ENCODE measurements at places on chromosomes 1 and 21. TPM values are rescaled to one million over a fixed set of nuclear protein-coding genes. Genes with fewer than 3 reads are reported as not detected.
A peak's percentile ranks its signal among the peaks of the same experiment; 100 is the strongest.

TNNT2 gene
- 1.8 TPM for total RNA-seq

GBP4 gene
- total RNA-seq, result 5.1 TPM

DNA sequence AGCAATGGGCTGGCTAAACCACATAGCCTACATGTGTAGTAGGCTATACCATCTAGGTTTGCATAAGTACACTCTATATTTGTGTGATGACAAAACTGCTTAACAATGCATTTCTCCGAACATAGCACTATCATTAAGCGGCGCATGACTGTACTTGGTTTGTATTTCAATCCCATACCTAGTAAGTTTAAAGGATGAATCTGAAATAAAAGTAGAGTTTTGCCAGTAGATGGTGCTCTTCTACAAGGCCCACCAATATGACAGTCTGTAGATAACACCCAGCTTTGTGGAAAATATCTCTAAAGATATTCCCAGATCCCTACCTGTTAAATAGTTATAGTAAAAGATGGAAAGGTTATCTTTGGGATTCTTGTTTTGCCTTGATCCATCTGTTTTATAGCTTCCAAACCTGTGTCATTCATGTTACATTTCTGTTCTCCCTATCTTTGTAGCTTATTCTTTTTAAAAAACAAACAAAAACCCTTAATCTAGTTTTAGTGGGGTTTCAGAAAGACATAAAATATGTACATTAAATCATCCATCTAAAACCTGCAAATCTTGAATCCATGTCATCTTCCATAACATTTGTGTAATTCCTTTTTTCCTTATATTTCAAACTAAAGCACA, 33.9 kb upstream of the ASPM start:
- no peak for DNase-seq
- H3K4me1 ChIP-seq, result no peaks in the 10 kb centered on the region

DNA sequence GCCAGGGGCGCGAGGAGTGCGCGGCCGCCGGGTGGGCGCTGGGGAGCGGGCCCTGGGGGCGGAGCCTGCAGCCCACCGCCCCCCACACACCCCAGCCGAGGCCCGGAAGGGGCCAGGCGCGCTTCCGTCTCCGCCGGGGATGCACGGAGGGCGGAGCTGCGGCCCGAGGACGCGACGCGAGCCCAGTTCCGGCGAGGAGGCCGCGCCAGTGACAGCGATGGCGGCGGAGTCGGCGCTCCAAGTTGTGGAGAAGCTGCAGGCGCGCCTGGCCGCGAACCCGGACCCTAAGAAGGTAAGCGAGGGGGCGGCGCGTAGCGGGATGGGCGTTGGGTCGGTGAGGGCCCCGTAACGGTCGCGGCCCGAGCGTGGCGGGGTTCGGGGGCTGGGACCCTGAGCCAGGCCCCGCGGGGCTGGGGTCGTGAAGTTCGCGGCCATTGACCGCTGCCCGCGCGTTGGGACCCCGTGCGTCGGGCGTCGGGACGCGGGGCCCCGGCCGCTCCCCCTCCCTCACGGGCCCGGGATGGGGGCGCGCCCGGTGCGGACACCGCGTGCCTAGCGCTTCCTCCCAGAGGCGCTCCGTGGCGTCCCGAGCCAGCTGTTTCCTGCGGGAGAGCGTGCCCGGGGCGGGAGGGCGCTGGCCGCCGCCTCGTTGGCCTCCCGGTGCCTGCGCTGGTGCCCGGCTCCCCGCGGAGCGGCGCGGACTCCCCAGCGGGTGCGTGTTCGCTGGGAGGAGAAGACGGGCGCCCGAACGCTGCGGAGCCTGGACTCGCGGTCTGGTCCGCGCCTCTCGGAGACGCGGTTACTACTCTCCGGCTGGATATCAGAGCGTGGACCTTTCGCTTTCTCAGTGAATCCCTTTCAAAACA, at the start of gene ELOA:
TSS of gene ELOA (plus strand) at position 185 of the 866 bp plus-strand sequence. CDS start at position 218, 33 bp downstream.
- DNase-seq, result no peak
- no peaks in the 10 kb centered on the region for H3K27me3 ChIP-seq
- H3K4me1 ChIP-seq, result peaks cover 29% of the 10 kb centered on the region
- peak within 1 kb of the TSS; percentile 100 for H3K4me3 ChIP-seq
- H3K36me3 ChIP-seq, result peaks cover 10% of the 10 kb centered on the region
- peak within 1 kb of the TSS; percentile 95 for H3K27ac ChIP-seq

GRCh38 chr1:18939398-18940302, 16.8 kb downstream of the IFFO2 start:
- H3K36me3 ChIP-seq, result no peaks in the 10 kb centered on the region
- H3K27ac ChIP-seq, result peak overlapping the region; percentile 13
- H3K4me1 ChIP-seq, result peaks cover 57% of the 10 kb centered on the region
- no peaks in the 10 kb centered on the region for H3K27me3 ChIP-seq

- no peaks in the 10 kb centered on the region for H3K36me3 ChIP-seq
- H3K27me3 ChIP-seq, result no peaks in the 10 kb centered on the region
- DNase-seq, result no peak
- no peak overlapping the region for H3K4me3 ChIP-seq
- H3K27ac ChIP-seq, result no peak overlapping the region
Observed at GRCh38 chr1:225343618-225344017, 84.2 kb downstream of the LBR start.

DNA sequence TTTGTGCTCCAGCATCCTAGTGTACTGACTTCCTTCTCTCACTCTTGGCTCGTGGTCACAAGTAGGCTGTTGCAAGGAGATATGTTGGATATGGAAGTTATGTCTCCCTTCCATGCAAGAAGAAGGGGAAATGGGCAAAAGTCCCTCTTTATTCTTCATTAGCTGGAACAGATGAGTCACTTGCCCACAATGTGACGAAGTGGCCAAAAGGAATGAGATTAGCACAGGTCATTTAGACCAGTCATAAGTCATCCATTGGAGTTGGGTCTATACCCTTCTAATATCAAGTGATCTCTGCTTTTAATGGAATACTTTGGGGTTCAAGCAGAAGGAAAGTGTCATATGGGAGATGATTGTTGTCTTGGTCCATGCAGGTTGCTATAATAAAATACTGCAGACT, 91.2 kb upstream of the NGF start:
- no peaks in the 10 kb centered on the region for H3K4me1 ChIP-seq
- DNase-seq, result no peak
- H3K4me3 ChIP-seq, result no peak overlapping the region
- H3K27ac ChIP-seq, result no peak overlapping the region

DNA sequence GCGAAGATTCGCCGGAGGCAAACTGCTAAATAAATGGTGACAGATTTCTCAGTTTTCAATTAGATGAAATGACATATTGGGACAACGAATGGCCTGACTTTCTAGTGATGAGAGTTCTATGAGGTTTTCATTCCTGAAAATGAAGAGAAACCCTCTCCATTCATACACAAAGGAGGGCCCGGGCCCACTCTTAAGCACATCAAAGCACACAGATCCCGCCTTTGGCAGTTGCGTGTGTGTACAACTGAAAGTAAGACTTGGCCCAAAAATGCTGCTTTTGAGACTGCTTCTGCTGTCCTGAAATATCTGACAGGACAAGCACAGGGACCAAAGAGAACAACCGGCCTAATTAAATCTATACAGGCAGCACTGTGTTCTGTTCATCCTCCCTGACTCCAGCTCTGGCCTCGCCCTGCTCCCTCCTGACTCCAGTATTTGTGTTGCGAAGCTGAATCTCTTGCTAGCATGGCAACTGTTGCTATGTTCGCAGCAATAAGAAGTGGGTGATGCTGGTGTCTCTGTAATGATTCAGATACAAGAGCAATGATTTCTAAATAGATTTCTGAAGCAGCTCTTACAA, 7.4 kb downstream of the LRRC53 start:
- no peaks in the 10 kb centered on the region for H3K4me1 ChIP-seq
- no peak for DNase-seq
- H3K27me3 ChIP-seq, result no peaks in the 10 kb centered on the region
- H3K36me3 ChIP-seq, result no peaks in the 10 kb centered on the region
- H3K4me3 ChIP-seq, result no peak overlapping the region

DNA sequence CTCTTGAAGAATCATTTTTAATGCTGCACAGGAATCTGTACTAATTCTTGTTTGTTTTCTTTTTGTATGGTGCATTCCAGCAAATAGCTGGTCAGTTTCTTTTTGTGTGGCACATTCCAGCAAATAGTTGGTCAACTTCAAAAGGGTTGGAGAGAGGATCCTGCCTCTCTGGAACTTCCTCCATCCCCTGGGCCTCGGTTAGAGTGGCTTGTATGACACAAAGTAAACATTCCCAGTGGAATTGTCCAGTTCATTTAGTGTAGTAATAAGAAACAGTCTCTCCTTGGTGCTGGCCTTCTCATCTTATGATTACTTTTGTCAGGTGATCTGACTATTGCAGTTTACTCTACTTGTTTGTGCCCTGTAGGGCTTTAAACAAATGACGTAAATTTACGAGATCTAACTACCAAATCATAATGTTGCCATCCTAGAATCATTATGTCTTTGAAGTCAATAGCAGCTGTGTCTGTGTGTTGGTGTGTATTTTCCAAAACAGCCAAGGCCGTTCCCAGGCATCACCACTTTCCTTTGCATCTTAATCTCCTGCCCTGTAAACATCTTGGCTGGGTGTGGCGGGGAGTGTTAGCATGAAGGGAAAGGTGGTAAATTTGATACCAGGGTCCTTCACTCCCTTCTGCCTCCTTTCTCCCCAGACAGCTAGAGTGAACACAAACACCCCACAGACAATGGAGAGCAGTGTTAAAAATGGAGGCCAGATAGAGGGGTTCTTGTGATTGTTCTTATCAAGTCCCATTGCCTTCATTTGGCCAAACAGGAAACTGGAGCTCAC, 77.9 kb downstream of the CDC7 start:
- no peaks in the 10 kb centered on the region for H3K36me3 ChIP-seq
- no peak overlapping the region for H3K4me3 ChIP-seq
- no peaks in the 10 kb centered on the region for H3K27me3 ChIP-seq

GRCh38 chr1:27218736-27219135, 15.7 kb upstream of the WDTC1 start:
- H3K4me1 ChIP-seq, result no peaks in the 10 kb centered on the region
- no peak for DNase-seq
- no peak overlapping the region for H3K27ac ChIP-seq
- no peaks in the 10 kb centered on the region for H3K27me3 ChIP-seq
- no peak overlapping the region for H3K4me3 ChIP-seq
- no peaks in the 10 kb centered on the region for H3K36me3 ChIP-seq

GRCh38 chr1:21154717-21155116, 22.0 kb downstream of the EIF4G3 start:
- H3K36me3 ChIP-seq, result no peaks in the 10 kb centered on the region
- H3K27ac ChIP-seq, result no peak overlapping the region
- H3K4me1 ChIP-seq, result peaks cover 8% of the 10 kb centered on the region
- DNase-seq, result no peak
- H3K27me3 ChIP-seq, result no peaks in the 10 kb centered on the region
